ENCODE measurements at places on chromosomes 1 and 21.
A peak's percentile ranks its signal among the peaks of the same experiment; 100 is the strongest.

- DNase-seq = no peak
Observed at GRCh38 chr1:107912656-107913055, 52.3 kb downstream of the VAV3 start.

DNA sequence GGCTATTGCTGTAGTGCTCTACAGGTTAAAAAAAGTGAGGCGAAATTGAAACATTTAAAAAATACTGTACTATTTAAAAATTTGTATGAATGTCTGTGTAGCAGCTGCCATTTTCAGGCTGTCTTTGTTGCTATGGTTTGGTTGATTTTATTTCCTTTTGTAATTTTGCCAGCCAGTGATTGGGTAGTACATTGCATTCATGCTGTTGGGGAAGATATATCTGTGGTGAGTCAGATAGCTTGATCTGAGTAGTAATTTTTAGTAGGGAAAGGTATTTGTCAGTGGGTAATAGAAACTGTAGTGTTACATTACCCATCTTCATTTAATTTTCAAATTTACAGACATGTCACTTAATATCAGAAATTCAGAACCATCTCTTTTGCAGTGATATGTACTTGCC lies 15.0 kb downstream of the NFIA start:
- DNase-seq = no peak

DNA sequence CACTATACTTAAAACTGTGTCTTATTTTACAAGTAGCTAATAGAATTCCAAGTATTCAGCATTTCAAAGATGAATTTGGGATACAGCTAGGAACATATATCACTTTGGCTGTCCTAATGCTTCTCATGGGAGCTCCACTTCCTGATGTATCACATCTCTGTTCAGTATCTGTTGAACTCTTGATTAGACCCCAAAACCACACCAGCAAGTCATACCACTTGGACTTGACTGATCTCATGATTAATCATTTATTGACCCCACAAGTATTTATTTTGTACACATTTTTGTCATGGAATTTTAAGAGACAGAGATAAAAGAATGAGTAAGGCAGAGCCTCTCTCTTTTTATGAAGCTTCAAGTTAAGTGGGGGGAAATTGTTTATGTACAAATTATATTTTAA lies 30.0 kb downstream of the TMPRSS15 start:
- DNase-seq = no peak

GRCh38 chr1:16978567-16979474 lies 1.6 kb downstream of the MFAP2 start:
- DNase-seq = no peak

GRCh38 chr1:243597383-243597782 lies 252.7 kb downstream of the AKT3 start:
- DNase-seq = no peak

- no peak for DNase-seq
Observed at GRCh38 chr1:243413431-243414151, 157.8 kb downstream of the SDCCAG8 start.

DNA sequence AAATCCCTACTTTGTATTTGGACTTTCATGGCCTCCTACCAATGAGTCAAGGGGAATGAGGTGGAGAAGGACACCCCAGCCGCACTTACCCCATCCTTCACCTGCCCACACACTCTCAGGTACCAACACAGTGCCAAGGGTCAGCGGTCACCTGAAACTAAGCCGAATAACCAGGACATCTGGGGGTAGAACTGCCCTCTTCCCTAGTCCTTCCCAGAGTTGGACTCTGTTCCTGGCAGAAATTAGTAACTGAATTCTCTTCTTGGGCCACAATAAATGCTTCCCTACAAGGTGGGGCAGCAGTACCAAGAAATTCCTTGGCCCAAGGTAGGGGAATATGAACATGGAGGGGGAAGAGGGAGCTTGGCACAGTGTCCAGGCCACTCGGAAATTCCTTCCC lies 7.3 kb downstream of the SLC45A3 start:
- DNase-seq = no peak

- DNase-seq = no peak
Observed at GRCh38 chr1:247113094-247113497, 8.9 kb upstream of the ZNF669 start.

DNA sequence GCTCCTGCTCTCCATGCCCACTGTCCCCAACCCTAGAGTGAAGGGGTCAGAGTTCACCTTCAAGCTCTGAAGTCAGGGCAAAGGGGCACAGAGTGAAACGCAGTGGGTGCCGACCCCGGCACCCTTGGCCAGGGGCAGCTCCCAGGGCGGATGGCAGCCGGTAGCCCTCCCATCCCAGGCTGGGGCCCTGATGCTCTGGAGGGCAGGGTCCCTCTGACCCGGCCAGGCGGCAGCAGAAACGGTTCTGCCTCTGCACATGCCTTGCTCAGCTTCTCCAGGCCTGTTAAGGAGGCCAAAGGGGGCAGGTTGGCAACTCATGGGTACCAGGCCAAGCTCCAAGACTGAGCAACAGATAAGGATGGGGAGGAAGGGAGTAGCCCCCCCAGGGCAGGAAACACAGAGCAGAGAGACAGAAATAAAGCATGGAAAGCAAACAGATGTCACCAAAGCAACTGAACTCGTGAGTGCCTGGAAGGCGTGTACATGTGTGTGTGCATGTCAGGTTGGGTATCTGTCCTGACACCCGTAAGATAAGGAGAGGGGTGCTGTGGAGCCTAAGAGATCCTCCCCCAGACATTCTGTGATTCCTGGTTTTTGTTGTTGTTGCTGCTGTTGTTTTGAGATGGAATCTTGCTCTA lies 112.3 kb upstream of the IFFO2 start:
- no peak for DNase-seq

- no peak for DNase-seq
Observed at GRCh38 chr21:17805966-17806365, 13.2 kb downstream of the C21orf91 start.

DNA sequence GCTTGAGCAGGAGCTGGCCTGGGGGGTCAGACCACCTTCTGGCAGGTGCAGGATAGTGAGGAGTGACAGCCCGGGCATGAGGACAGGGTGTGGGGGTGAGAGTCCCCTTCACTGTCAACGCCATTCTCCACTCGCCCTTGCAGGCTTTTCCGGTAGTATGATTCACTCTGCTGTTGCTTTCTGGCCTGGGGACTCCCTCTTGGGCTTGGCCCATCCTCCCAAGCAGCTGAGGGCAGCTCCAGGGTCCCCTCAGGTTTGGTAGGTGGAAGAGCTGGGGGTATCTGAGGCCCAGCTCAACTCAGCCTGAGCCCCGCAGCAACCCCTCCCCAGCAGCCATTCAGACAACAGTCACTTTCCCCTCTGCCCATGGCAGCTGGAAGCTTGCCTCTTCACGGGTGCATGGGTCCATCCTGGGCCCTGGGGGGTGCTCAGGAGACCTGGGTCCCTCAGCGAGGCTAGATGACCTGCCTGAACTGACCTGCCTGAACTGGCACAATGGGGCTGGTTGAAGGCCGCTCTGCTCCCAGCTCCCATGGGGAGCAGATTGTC lies 1.3 kb downstream of the CLDN19 start:
- no peak for DNase-seq

- no peak for DNase-seq
Observed at GRCh38 chr1:172790245-172790644, 131.3 kb downstream of the FASLG start.

GRCh38 chr1:101509370-101509769 lies 272.6 kb downstream of the S1PR1 start:
- no peak for DNase-seq

DNA sequence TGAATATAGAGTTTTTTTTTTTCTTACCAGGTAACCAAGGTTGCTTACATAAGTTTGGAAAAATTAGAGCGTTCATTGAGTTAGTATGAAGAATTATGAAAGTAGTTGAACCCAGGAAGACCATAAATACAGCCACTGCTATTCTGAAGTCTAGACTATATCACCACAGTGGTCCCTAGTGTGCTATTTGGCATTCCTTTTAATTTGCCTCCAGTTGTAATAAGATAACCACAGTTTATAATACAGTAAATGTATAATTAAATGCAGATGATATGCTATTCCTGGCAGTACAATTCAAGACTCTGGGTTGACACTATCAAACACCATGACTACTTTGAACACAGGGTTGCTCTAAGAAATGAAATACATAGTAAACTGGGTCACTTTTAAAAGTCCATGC lies 270.5 kb downstream of the BRINP2 start:
- DNase-seq = no peak

GRCh38 chr1:2526824-2527555 lies 594 bp upstream of the PANK4 start:
- DNase-seq = no peak

GRCh38 chr1:26471498-26472319 lies 531 bp upstream of the HMGN2 start:
- DNase-seq = peak; percentile 24

DNA sequence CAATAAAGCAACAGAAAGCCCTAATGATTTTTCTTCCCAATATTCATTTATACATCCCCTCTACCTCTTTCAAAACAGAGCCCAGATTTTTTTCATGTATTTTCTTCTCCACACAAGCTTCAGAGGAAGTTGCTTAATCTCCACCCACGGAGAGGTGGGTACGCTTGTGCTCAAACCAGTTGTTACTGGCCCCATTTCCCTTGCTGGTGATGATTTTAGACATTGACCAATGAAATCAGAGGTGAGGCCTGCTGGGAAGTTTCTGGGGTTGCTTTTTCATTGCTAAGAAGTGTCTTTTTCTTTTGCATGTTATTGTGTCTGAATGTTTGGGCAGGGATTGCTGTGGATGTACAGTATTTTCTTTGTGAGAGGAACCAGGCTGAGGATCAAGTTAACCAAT lies 448.1 kb upstream of the B3GALT2 start:
- DNase-seq = no peak

GRCh38 chr1:183622884-183623785 lies 12.4 kb downstream of the ARPC5 start:
- no peak for DNase-seq

GRCh38 chr1:155080312-155081228 lies 1.9 kb downstream of the EFNA3 start:
- peak; percentile 17 for DNase-seq

DNA sequence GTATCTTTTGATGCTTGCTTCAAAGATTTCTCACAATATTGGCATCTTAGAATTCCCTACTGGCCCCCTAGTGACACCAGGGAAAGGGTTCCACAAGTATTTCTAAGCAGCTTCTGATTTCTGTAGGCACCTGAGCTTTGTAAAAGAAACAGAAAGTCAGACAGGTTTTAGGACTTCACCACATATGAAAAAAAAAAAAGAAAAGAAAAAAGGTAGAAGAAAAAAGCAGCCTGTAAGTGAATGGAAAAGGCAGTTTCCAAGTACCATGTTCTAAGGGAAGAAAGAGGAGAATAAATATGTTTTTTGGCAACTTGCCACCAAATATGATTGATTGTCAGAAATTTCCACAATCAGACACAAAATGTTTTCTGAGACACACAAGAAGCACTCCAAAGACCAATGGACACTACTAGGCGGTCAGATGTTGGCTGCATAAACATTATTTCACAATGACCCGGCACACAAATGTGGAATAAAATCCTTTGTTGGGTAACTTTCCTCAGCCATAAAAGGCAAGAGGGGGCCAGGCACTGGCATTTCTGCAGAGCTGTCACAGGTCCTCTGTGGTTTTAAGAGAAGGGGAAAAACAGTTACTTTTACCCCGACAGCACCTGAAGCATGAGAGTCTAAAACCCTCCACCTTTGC lies 12.7 kb upstream of the CPLANE2 start:
- no peak for DNase-seq

DNA sequence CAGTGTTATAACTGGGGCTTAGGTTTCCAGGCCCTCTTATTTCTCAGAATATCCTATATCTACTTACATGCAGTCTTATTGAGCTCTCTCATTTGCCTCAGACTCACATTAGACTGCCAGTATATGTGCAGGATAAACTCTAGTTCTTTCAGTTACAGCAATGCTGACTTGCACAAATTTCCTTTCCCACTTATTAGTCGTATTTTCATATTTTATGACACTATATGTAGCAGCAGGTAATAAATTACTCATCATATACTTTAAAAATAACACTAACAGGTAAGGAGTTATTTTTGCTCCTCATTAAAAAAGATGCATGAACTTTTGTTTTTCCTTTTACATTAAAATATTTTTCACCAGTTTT lies 65.7 kb downstream of the GADD45A start:
- DNase-seq = no peak

GRCh38 chr1:23159963-23160877 lies 8.4 kb downstream of the LUZP1 start:
- DNase-seq = no peak

- DNase-seq = no peak
Observed at GRCh38 chr1:183590244-183591191, at the start of gene NCF2. TSS of gene NCF2 (minus strand) at chr1:183590459. CDS start at chr1:183590329, 130 bp downstream.

- DNase-seq = no peak
Observed at GRCh38 chr1:99869304-99869703, 19.1 kb downstream of the AGL start.

DNA sequence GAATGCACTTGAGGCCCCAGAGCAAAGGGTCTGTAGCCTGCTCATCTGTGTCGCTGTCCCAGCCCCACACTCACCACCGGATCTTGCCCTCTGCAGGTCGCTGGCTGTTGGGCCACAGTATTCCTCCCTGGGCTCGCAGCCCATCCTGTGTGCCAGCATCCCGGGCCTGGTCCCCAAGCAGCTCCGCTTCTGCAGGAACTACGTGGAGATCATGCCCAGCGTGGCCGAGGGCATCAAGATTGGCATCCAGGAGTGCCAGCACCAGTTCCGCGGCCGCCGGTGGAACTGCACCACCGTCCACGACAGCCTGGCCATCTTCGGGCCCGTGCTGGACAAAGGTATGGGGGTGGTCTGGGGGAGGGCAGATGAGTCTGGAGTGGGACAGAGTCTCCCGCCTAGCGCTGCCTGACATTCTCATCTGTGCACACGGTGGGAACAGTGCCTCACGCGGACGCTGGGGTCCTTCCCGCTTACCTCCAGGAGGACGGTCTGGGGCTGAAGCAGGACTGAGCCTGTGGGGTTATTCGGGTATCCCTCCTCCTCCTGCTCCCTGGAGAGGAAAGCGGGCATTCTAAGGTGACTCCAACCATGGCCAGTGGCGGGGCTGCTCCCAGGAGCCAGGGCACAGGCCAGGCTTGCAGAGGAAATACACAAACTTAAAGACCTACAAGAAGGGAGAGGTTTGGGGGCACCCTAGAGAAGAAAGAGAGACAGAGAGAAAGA lies 15.9 kb downstream of the WNT3A start:
- DNase-seq = no peak

GRCh38 chr1:67053535-67053784 lies 488 bp downstream of the SLC35D1 start:
- no peak for DNase-seq

Measured in stimulated activated CD8-positive, alpha-beta memory T cell treated with anti-CD3 and anti-CD28 coated beads, Interleukin-7, amount 100 ng/mL, for 4 hours (primary cell).